ENCODE measurements at places on chromosomes 6 and 20.

GRCh38 chr20:39072653-39073052 is 110.5 kb downstream of the DHX35 start:
- no peak for DNase-seq

DNA sequence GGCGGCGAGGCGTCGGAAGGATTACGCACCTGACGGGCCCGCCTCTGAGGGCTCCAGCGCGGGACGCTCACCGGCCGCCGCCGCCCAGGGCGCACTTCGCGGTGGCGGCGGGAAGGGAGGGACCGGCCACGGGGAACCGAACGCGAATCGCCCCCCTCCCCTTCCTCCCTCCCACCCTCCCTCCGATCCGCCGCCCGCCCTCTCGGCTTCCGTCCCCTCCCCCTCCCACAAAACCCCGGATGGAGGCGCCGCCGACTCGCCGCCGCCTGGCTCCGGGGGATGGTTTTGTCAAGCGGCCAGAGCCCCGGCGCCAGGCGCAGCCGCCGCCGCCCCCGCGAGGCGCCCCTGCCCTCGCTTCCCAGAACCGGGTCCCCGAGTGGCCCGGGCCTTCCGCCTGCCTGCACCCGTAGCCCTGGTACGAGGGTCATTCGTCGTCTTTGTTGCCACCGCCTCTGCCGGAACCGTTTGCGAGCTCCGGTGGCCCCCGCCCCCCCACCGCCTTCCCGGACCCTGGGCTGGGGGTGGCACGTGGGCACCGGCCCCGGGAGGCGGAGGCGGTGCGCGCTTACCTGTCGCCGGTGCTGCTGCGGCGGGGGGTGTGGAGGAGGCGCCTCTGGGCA is 398 bp downstream of the ZBTB2 start:
- peak; percentile 93 for DNase-seq

GRCh38 chr6:159676890-159677505 is 16.0 kb downstream of the SOD2 start:
- no peak for DNase-seq

GRCh38 chr20:62409931-62410745 is 3.1 kb upstream of the CABLES2 start:
- peak; percentile 83 for DNase-seq
